Activated naive CD8-positive, alpha-beta T cell treated with anti-CD3 and anti-CD28 coated beads for 36 hours (primary cell): ENCODE measurements at places on chromosomes 5 and 9. TPM values are rescaled to one million over a fixed set of nuclear protein-coding genes. Genes with fewer than 3 reads are reported as not detected.

DNA sequence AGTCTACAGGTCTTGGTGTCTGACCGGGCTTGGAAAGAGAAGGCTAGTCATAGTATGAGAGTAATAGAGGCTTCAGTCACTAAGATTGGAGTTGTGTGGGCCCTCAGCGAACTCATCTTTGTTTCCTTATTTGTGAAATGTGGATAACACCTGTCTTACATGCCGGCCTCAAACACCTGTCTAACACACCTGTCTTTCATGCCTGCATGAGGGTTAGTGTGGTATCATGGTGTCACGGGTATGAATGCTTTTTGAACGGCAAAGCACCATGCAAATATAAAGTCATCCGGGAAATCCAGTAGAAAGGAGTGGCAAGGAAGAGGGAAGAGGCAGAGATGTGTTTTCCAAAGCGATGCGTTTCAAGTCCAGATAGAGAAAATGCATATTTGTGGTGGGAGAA lies 25.5 kb downstream of the GRAMD2B start:
- DNase-seq, result no peak

The NUTM2F gene
- total RNA-seq, result not detected

GRCh38 chr5:71782771-71783770 lies 64.0 kb downstream of the CARTPT start:
- peak; percentile 62 for DNase-seq

The FOXD4 gene
- not detected for total RNA-seq

GRCh38 chr5:59661311-59661710 lies 232.2 kb downstream of the PDE4D start:
- DNase-seq, result no peak

The MCCC2 gene
- total RNA-seq, result 72.6 TPM

DNA sequence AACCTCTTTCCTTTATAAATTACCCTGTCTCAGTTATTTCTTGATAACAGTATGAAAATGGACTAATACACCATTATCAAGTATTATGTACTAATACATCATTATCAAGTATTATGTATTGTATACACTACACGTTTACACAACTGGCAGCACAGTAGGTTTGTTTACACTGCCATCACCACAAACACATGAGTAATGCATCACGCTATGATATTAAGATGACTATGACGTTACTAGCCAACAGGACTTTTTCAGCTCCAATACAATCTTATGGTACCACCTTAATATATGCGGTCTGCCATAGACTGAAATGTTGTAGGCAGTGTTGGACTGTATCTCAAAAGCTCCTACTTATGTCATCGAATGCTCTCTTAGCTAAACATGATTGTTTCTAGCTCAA lies 28.2 kb downstream of the PRELID2 start:
- no peak for DNase-seq

DNA sequence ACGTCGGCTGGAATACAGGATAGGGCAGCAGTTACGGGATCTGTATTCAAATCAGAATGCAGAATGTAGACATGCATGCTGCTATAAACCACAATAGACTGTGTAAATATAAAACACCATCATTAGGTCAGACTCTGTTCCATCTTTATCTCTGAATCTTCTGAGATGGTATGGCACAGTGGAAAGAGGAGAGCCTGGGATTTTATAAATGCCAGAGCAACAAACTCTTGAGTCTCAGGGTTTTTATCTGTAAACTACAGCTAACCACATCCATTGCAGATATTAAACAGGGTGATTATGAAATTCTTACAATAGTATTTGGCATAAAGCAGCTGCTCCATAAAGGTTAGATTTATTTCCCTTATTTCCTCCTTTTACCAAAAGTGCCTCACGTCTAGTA lies 108.7 kb downstream of the ZDHHC21 start:
- no peak for DNase-seq

GRCh38 chr5:76958991-76959767 lies 6.3 kb downstream of the CRHBP start:
- no peak for DNase-seq

DNA sequence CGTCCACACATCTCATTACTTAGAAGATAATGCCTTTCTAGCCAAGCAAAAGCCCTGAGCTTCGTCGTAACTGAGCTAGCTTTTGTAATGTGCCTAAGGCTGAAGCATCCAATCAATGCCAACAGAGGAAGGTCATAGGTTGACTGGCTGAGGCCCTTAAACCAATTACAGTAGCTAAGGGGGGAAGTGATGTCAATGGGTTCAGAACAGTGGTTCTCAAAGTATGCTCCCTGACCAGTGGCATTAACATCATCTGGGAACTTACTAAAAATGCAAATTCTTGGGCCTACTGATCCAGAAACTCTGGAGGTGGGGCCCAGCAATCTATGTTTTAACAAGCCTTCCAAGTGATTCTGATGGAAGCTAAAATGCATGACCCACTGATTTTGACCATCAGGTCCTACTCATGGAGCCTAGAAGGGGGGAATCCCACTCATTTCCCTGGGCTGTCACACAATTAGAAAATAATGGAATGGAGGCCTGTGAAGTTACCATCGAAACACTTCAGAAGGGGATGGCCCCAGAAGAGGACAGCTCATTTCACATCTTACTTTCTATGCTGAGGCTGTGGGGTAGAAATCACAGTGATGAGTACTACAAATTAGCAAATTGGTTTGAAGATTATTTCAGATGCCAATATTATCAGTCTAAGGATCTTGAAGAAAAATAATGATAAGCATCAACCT lies 4.8 kb upstream of the VLDLR start:
- no peak for DNase-seq

The IFNA21 gene
- total RNA-seq, result not detected

The ADGRV1 gene
- total RNA-seq, result 0.14 TPM

GRCh38 chr5:63249960-63250359 lies 671.3 kb downstream of the LRRC70 start:
- no peak for DNase-seq

- no peak for DNase-seq
Measured at GRCh38 chr9:122356627-122357026, 14.2 kb upstream of the PTGS1 start.

DNA sequence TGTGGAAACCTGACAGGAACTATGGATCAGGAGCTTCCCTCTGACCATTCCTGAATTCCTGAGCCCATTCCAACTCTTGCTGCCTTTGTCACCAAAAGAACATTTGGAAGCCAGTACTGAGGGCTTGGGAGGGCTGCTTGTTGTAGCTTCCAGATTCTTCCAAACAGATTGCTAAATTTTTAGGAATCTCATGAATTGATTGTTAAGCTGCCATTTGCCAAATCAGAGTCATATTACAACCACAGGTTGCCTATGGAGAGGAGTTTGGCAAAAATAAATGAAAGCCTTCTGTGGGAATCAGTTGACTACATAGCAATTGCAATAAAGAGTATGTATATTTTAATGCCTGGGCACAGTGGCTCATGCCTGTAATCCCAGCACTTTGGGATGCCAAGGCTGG lies 39.2 kb upstream of the SLC28A3 start:
- no peak for DNase-seq

DNA sequence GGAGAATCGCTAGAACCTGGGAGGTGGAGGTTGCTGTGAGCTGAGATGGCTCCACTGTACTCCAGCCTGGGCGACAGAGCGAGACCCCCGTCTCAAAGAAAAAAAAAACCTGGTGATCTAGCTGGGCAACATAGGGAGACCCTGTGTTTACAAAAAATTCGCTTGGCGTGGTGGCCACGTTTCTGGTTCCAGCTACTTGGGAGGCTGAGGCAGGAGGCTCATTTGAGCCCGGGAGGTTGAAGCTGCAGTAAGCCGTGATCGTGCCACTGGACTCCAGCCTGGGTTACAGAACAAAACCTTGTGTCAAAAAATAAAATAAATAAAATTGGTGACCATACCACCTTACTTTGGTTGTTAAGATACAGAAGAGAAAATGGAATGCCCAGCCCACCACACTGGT lies 1.8 kb upstream of the HNRNPAB start:
- DNase-seq, result no peak

DNA sequence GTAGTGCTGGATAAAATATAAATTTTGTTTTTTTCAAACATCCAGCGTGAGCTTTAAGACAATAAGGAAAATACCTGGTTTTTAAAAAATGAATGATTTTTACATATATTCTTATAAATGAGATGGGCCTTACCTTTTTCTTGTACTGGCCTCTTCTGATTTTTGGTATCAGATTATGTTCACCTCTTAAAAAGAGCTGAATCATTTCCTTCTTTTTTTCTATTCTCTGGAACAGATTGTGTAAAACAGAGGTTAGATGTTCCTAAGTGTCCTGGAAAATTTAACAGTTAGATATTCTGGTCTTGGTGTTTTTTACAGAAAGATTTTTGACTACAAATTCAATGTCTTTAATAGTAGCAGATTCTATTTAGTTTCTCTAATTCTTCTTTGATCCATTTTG lies 74.6 kb downstream of the NDUFAF2 start:
- DNase-seq, result no peak

- DNase-seq, result no peak
Measured at GRCh38 chr5:131096774-131097710, 68.0 kb downstream of the HINT1 start.

DNA sequence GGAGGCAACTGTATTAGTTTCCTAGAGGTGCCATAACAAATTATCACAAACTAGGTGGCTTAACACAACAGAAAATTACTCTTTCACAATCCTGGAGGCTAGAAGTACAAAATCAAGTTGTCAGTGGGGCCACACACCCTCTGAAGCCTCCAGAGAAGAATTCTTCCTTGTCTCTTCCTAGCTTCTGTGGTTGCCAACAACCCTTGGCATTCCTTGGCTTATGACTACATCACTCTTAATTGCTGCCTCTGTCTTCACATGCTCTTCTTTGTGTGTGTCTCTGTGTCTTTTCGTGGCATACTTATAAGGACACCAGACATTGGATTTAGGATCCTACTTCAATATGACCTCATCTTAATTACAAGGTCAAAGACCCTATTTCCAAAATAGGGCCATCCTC lies 327.5 kb downstream of the CHSY3 start:
- no peak for DNase-seq

The GABRG2 gene
- not detected for total RNA-seq

- DNase-seq, result no peak
Measured at GRCh38 chr5:171629221-171629620, 156.4 kb upstream of the SMIM23 start.

DNA sequence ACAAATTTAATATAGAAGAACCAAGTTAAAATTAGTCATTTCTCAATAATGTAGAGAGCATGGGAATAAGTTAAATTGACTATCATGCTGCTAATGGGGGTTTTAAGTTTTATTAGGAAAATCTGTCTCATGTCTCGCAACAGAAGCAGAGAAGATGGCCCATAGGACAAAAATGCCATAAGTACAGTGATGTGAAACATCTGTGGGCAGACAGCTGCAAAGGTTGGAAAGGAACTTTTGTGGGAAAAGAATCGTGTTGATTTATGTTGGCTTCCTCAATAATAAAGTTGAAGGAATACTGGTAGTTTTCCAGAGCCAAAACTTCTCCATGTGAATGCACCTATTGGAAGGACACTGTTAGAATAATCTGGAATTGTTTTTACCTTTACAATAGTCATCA lies 44.8 kb downstream of the VCAN start:
- DNase-seq, result no peak

The MAMDC2 gene
- total RNA-seq, result not detected

The FRRS1L gene
- total RNA-seq, result not detected

DNA sequence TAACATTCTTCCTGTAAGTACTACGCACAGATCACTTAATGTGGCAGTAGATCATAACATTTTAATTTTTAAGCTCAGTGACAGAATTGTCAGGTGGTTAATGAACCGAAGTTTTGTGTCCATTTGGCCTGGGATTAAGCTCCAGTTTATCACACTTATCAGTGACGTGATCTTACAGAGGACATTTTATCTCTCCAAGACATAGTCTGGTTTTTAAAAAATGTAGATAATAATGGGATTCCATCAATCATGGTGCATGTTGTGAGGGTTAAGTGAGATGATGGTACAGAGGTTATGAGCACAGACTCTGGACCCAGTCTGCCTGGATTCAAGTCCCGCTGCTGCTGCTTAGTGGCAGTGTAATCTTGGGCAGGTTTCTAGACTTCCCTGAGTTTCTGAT lies 66.0 kb upstream of the ZFAND5 start:
- DNase-seq, result no peak

DNA sequence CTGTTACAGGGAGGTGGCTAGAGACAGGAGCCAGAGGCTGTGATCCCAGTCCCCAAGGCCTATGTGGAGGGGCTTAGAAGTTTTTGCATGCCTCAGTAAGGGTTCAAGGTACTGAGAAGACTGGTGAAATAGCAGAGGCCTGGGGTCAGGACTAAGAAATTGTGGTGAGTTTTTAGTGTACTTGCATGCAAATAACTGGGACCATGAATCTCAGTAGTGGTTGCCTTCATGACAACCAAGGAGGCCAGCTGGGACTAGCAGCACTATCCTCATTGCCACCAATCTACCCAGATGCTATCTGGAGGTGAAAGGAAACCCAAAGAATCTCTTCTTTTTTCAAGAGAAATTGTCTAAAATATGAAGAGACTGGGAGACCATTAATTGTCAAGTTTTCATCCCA lies 395.1 kb downstream of the CETN3 start:
- no peak for DNase-seq

DNA sequence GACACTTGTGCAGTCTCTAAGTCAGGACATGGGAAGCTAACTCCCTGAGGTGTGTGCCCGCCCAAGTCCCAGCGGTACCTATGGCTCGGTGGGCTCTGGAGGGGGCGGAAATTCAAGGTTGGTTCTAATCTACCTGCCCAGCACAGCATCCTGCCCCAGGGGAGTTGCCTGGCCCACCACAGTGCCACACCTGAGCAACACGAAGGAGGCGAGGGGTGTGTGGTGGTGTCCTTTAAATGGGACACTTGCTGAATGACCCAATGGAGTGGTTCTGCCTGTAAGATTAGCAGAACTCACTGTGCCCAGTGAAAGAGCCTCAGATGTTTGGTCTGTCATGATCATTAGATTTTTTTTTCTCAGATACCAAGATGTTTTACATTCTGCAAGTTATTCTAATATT lies 70.7 kb upstream of the OTULINL start:
- DNase-seq, result no peak

DNA sequence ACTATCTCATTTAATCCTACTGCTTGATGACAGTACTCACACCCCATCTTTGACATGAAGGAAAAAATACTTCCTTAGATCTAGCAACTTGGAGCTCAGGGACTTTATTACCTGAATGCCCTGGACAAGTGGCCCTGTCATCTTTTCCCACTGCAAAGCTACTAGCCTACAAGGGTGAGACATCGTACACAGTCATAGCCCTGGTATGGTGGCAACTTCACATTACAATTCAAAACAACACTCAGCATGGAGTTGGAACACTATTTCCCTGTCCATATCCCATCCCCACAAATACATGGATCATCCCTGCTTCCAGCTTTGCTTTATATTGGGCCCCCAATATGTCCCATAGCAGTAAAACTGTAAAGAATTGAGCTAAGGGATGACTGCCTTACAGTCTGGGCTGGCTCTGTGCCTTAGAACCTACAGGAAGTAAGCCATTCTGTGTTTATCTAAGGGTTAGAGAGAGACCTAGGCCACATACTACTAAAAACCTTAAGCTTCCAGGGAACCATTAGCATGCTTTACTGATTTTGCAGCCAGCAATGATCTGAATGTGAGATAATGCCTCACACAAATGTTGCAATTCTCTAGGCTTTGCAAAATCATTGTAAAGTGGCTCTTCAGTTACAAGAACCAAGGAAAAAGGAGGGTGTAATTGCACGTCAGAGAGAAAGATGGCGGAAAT lies 55.9 kb downstream of the OTULIN start:
- no peak for DNase-seq
